Kidney (tissue), 22 donors: ENCODE measurements at places on chromosomes 12 and 14. TPM values are rescaled to one million over a fixed set of nuclear protein-coding genes. Genes with fewer than 3 reads are reported as not detected.
A peak's percentile ranks its signal among the peaks of the same experiment; 100 is the strongest.

The TSPAN19 gene
- total RNA-seq = 0.66 TPM

DNA sequence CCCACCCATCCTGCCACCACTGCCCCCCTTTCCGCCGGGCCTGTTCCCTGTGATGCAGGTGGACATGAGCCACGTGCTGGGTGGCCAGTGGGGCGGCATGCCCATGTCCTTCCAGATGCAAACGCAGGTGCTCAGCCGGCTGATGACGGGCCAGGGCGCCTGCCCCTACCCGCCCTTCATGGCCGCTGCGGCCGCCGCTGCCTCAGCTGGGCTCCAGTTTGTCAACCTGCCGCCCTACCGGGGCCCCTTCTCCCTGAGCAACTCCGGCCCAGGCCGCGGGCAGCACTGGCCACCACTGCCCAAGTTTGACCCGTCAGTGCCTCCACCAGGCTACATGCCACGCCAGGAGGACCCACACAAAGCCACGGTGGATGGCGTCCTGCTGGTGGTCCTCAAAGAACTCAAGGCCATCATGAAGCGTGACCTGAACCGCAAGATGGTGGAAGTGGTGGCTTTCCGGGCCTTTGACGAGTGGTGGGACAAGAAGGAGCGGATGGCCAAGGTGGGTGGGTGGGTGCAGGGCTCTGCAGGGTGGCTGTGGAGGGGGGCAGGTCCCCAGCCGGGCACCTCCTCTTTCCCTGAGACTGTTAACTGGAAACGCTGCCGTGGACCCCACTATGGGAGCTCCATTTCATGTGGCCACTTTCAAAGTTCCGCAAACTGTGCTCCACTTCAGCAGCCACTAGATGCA, 10.8 kb downstream of the SETD1B start:
- DNase-seq = peak; percentile 83

The CLEC6A gene
- not detected for total RNA-seq

DNA sequence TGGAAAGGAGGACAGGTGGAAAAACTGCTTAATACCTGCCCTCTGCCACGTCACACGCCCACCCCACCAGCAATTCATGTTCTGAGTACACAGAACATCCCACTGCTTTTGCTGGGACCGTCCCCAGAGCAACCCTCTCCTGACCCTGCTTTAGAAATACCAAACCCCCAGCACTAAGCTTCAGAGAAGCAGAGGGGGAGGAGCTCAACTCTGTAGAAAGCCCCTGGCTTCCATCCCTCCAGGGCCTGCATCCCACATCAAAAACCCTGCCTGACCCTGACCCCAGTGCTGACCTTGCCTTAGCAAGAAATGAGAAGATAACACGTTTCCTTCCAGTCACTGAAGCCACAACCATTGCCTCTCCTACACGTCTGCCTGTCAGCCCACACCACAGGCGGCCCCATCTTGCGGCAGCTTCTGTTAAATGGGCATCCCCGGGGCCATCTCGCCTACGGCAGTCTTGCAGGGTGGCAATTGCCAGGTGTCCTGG, 19.7 kb downstream of the VDR start:
- no peak for DNase-seq

GRCh38 chr12:69900720-69901131, 75.7 kb downstream of the MYRFL start:
- DNase-seq = peak; percentile 93

DNA sequence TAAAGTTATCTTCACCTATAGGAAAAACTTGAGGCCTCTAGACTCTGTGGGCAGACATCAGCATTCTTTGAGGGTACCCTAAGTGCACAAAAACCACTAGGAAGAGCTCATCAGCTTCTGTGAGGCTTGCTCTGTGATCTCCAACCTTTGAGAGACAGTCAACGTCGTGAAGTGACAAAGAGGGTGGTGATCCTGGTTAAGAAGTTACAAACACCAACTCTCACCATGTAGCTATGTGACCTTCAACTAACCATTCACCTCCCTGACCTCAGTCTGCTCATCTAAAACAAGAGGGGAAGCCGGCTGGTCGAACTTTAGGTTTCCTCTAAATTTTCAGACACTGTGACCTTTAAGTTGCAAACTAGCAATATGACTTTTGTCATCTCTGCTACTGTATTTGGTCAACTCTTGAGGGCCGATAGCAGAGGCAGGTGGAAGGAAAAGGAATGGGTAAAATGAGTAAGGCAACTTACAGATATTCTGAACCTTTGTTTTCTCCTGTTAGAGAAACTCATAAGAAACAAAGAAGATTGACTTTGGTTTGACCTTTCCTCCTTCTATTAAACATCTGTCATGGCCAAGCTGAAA, 103.2 kb upstream of the PARP11 start:
- DNase-seq = no peak
